ENCODE measurements at places on chromosomes 4 and X.

DNA sequence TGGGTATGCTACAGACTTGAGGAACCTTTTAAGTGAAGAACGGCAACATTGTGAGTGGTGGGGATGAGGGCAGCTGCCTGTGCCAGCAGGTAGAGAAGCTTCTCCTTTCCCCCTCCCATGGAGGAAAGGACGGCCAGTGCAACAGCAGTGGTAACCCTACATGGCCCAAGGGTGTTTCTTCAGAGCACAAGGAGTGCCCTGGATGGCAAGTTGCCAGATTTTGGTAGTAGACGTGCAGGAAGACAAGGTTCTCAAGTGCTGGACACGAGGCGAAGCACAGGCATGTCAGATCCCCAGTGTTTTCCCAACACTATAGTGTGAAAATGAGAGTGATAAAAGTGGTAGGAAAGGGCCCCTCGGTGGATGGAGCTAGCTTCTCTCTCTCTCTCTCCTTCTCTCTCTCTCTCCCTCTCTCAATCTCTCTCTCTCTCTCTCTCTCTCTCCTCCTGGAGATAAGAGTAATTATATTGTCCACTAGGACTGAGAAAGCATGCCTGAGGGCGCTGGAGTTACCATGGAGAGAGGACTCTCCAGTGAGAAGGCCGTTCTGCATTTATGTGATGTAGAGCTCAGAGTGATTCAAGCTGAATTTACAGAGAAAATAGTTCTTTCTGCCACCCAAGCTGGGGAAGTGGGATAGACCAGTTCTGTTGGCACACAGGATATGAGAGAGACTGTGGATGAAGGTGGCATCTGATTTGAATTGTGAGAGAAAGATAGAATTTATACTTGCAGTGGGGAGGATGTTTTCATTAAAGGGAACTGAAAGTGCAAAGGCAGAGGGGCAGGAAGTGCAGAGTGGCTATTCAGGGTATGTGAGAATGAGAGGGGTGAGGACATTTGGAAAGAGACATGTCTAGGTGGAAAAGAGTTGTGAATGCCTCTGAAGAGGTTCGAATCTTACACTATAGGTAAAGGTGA, 25.7 kb upstream of the TRPC3 start:
- no peaks in the 10 kb centered on the region for H3K36me3 ChIP-seq
- no peak overlapping the region for H3K4me3 ChIP-seq

- H3K27me3 ChIP-seq = no peaks in the 10 kb centered on the region
- DNase-seq = no peak
- no peak overlapping the region for H3K27ac ChIP-seq
- peaks cover 4% of the 10 kb centered on the region for H3K36me3 ChIP-seq
- H3K4me1 ChIP-seq = peaks cover 18% of the 10 kb centered on the region
- no peak overlapping the region for H3K4me3 ChIP-seq
Observed at GRCh38 chr4:51862199-51862598, 19.2 kb downstream of the DCUN1D4 start.

- peaks cover 59% of the 10 kb centered on the region for H3K4me1 ChIP-seq
- DNase-seq = no peak
- H3K36me3 ChIP-seq = no peaks in the 10 kb centered on the region
- no peaks in the 10 kb centered on the region for H3K27me3 ChIP-seq
- H3K4me3 ChIP-seq = no peak overlapping the region
- peak overlapping the region; percentile 66 for H3K27ac ChIP-seq
Observed at GRCh38 chr4:2869659-2870058, 26.0 kb downstream of the ADD1 start.

DNA sequence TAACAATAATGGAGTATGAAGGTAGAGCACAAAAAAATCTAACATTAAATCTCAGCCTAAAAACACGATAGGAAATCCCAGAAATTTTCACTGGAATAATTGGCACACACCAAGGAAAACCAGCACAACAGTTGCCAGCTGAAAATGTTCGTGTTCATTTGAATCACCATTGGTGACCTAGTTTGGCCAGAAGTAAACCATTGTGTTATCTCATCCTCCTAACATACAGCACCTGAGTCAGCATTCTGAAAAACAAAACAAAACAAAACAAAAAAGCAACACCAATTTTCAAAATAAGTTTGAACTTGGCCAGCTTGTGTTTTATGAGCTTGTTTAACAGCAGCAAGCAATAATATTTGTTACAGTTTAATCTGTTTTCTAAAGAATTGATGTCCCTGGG, 41.1 kb downstream of the UCHL1 start:
- H3K27ac ChIP-seq = no peak overlapping the region
- no peaks in the 10 kb centered on the region for H3K36me3 ChIP-seq
- no peaks in the 10 kb centered on the region for H3K27me3 ChIP-seq
- no peak overlapping the region for H3K4me3 ChIP-seq

All from esophagus squamous epithelium (tissue), 5 donors.